ENCODE measurements at places on chromosomes 5 and 9.
A peak's percentile ranks its signal among the peaks of the same experiment; 100 is the strongest.

DNA sequence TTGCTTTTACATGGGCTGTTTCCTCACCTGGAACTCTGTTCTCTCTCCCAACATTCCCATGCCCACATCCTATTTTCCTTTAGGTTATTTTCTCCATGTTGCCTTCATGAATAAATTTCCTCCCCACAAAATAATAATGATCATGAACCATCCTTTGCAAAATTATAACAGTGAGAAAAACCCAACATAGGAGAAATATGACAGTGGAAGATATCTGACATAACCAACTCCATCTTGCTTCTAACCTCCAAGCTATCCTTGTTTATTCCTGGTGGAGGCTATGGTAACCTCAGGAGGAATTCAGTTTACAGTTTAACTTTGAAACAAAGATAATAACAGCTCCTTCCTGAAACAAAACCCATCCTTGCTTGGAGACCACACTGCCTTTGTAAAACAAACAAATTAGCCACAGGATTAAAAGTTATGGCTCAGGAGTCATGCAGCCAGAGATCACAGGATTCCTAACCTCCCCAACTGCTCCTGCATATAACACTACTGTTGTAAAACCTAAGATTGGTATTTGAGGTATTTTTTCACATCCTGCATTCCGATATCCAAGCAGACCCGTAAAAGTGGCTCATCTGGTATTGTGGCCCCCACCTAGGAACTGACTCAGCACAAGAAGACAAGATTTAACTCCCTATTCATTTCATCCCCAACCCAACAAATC, 212.4 kb downstream of the TRIM32 start:
- DNase-seq, result peak; percentile 88

GRCh38 chr5:137145721-137146120, 353.4 kb downstream of the SPOCK1 start:
- peak; percentile 15 for DNase-seq

DNA sequence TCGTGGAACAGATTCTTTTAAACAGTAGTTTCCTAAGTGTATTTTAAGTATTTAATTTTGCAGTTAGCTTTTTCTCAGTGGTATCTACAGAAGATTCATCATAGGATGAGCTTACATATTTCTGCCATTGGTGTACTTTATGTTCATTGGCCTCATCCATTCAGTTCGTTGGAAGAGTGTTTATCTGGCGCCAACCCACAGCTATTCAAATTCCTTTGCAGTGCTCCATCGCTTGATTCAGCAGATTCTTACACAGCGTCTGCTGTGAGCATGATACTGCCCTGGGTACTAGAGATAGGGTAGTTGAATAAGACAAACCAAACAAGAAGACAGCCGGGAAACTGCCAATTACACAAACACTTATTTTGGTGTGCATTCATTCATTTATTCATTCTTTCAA, 55.1 kb downstream of the NUP214 start:
- DNase-seq, result peak; percentile 85

DNA sequence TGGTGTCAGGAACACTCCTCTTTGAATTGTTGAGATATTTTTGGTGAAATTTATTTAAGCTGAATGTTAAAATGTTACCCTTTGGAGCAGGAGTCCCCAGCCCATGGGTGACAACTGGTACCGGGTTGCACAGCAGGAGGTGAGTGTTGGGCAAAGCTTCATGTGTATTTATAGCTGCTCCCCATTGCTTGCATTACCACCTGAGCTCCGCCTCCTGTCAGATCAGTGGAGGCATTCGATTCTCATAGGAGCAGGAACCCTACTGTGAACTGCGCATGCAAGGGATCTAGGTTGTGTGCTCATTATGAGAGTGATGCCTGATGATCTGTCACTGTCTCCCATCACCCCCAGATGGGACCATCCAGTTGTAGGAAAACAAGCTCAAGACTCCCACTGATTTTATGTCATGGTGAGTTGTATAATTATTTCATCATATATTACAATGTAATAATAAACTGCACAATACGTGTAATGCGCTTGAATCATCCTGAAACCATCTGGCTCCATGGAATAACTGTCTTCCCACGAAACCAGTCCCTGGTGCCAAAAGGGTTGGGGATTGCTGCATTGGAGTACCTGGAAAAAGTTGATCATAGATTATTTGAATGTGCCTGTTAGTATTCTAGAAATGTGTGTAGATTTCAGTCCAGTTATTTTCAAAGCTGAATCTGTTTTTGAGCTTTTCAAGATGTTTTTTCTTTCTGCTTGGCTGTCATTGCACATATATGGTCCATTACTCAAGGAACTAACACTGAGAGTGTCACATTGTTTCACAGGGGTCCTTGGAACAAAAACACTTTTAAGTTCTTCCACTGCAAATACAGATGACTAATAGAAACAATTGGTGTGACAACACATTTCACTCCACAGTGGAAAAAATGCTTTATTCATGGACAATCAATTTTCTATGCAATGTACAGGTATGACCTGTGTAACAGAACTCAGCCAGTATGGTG, 104.6 kb upstream of the TNFAIP8 start:
- no peak for DNase-seq

GRCh38 chr9:127021664-127022363, 100.6 kb downstream of the ANGPTL2 start:
- DNase-seq, result peak; percentile 25

GRCh38 chr9:114078021-114078780, at the start of gene AMBP:
Gene AMBP (minus strand): TSS chr9:114078300. CDS start chr9:114078209, 91 bp downstream.
- no peak for DNase-seq

DNA sequence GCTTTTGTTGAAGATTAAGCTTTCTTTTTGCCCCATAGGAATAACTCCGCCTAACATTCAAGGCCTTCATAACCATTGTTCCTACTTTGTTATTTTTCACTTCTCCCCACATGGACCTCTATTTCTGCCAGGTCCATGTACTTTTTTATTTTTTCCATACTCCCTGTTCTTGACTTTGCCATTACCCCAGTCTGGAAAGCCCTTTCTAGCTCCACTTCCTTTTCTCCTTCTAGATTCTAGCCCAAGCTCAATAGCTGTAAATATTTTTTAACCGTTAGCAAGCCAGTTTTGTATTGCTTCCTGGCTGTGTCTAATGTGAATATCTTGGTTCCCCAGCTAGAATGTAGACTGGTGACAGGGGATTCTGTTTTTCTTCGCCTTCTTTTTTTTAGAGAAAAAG, 26.1 kb downstream of the NCBP1 start:
- no peak for DNase-seq

- no peak for DNase-seq
Measured at GRCh38 chr5:139282197-139282557, 11.4 kb upstream of the MATR3 start.

- DNase-seq, result no peak
Measured at GRCh38 chr9:78031444-78031892, at the start of gene GNAQ. Gene GNAQ (minus strand): TSS chr9:78031811. CDS start chr9:78031235, 576 bp downstream.
